NCI-H1417 (cell line): ENCODE measurements at places on chromosomes 12 and 14.

DNA sequence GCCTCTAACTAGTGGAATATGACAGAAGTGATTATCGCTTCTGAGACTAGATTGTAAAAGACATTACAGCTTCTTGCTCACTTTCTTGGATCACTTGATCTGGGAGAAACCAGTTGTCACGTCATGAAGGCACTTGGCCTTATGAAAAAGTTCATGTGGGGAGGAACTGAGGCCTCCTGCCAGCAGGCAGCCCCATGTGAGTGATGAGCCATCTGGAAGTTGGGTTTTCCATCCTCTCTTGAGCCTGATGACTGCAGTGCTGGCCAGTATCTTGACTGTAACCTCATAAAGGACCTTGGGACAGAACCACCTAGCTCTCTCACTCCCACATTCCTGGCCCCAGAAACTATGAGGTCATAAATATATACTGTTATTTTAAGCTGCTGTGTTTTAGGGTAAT is 28.0 kb downstream of the TTLL5 start:
- no peak for DNase-seq

- no peak for DNase-seq
Observed at GRCh38 chr12:30824311-30824710, 69.6 kb upstream of the CAPRIN2 start.

DNA sequence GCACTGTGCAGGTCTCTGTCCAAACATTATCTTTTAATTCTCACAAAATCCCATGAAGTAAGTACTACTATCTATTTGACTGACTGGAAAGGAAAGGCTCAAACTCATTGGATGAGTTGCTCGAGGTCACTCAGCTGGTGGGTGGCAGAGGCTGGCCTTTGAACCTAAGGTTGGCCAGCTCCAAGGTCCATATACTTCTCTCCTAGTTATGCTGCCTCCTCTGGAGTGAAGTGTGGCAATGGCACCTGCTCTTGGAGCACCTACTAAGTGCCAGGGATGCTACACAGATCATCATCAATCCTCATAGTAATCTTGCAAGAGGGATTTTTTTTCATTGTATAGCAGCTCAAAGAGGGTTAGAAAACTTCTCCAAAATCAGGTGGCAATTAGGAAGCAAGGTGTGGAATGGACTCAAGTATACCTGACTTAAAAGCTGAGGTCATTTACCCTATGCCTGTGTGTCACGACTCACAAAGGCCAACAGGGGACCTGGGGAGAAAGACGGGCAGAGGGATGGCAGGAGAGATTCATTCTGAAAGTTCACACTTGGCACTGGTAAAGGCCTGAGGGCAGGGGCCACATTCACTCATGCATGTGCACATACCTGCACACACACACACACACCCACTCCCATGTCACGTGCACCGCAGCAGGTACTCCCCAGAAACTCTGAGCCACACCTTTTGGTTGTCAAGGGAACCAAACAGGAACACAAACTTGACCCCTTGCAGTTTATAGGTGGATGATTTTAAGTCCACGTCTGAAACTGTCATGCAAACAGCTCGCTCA is 146.4 kb downstream of the FOXN3 start:
- no peak for DNase-seq

- DNase-seq = no peak
Observed at GRCh38 chr12:72054511-72054910, 115.9 kb downstream of the TPH2 start.

- no peak for DNase-seq
Observed at GRCh38 chr14:90577661-90578282, 180.9 kb downstream of the CALM1 start.

- no peak for DNase-seq
Observed at GRCh38 chr12:94602024-94602423, 48.3 kb downstream of the TMCC3 start.

GRCh38 chr12:50251619-50252252 is 31.6 kb downstream of the LIMA1 start:
- no peak for DNase-seq

DNA sequence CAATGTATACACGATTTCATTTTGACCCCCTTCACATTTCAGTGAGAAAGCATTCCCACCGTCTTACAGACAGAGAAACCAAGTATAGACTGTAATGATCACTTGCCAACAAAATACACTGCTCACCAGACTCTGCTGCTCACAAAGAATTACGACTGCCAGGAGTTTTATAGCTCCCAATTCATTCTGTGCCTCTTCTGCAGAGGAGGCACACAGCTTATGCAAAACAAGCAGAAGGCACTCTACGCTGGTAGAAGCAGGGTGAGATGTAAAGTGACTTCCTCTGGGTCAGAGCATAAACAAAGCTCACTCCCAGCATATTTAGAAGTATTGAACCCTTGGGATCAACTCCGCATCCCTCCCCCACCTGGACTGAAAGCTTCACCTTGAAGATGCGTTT is 14.6 kb downstream of the SPTB start:
- DNase-seq = no peak
